ENCODE measurements at places on chromosomes 3 and 15.

GRCh38 chr3:149122721-149123578, 6.5 kb upstream of the HPS3 start:
- no peak for DNase-seq

DNA sequence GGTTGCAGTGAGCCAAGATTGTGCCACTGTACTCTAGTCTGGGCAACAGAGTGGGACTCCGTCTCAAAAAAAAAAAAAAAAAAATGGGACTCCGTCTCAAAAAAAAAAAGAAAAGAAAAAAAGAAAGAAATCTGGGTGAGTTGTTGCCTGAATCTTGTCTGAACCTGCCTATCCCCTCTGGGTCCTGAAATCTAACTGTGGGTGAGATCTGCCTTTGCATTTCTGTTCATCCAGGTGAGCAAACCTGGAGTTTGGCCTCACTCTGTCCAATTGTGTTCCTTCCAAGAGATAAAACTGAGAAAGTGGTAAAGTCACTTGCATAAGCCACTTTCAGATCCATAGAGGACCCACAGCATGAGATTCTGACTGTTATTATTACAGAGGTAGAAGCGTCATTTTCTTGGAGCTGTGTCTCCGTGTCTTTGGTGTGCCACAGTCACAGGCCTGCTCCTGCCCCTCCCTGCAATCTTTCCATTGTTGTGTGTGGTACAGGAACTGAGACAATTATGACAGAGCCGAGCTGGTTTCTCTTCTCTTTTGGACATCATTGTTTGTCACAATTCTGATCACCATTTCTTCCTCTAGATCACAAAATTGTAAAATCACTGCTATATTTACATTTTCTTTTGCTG, 235.9 kb downstream of the LPP start:
- DNase-seq = peak; percentile 50

- peak; percentile 57 for DNase-seq
These were observed 15.6 kb downstream of the TEX264 start for GRCh38 chr3:51686512-51687215.

DNA sequence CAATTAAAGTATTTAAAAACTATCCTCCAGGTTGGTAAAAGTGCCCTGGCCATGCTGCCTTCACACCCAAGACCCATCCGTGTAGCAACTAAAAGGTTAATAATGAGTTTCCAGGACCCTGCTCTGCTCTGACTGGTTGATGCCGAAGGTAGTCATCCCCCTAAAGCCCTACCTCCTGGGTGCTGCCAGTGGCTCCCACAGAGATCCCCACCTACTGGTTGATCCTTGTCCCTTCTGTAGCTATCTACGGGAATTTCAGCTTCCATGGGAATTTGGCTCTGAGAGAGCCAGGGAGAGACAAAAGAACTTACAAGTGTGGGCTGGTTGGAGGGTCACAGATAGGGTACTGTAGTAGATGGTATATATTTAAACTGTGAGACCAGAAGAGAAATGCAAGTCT, 110.6 kb upstream of the NANOGP8 start:
- DNase-seq = no peak

- DNase-seq = no peak
These were observed 46.7 kb downstream of the PARP14 start for GRCh38 chr3:122727294-122727693.

- DNase-seq = peak; percentile 86
These were observed 31.2 kb downstream of the SPATA12 start for GRCh38 chr3:57091521-57092273.

DNA sequence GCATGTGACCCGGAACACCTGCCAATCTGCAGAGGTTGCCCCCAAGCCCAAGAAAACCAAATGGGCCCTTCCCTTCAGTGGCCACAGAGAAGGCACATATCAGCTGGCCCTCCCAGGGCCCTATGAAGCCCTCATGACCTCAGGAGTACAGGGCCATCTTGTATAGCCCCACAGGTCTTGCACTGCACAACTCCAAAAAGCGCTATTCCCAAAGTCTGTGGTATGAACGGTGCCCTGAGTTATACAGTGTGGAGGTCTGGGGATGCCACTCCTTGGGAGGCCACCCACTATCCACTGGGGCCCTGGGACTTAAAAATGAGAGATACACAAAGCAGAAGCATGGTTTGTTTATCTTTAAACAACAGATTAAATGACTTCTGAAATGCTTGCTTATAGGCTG, 61.5 kb downstream of the CAPN7 start:
- no peak for DNase-seq

GRCh38 chr3:112804021-112804420, 42.6 kb downstream of the CD200R1L start:
- no peak for DNase-seq

- DNase-seq = no peak
These were observed 48.5 kb downstream of the ZDHHC19 start for GRCh38 chr3:196162679-196163078.

- peak; percentile 26 for DNase-seq
These were observed 81.6 kb upstream of the ROBO2 start for GRCh38 chr3:76958274-76958673.

DNA sequence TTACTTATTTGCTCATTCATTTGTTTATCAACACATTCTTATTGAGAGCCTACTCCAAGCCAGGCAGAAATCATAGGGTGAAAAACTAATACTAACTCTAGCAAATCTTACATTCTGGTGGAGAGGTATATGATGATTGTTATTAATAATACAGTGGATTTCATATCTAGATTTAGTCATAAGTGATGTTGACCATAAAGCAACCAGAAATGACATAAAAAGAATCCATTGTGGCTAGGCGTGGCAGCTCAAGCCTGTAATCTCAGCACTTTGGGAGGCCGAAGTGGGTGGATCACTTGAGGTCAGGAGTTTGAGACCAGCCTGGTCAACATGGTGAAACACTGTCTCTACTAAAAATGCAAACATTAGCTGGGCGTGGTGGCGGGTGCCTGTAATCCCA, 26.2 kb upstream of the IL20RB start:
- DNase-seq = no peak

- no peak for DNase-seq
These were observed at the start of gene STAB1 for GRCh38 chr3:52494886-52495495. STAB1 (plus strand) TSS chr3:52495338; CDS start chr3:52495414, 76 bp downstream.

GRCh38 chr15:73997986-73998385, 3.5 kb downstream of the PML start:
- DNase-seq = no peak

DNA sequence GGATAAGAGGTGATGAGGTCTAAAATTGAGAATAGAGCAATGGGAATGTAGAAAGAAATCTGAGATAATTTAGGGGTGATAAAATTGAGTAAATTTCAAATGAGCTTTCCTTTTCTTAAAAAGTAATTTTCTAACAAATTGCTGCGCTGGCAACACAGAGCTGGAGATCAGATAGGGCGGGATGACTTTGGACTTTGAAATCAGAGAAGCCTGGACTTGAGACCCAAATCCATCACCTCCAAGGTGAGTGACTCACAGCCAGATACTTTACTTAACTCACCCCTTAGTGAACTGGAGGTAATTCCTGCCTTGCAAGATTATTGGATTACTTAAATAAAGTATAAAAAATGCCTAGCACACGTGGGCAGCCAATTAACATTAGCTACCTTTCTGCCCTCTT, 80.8 kb downstream of the P2RY1 start:
- no peak for DNase-seq

DNA sequence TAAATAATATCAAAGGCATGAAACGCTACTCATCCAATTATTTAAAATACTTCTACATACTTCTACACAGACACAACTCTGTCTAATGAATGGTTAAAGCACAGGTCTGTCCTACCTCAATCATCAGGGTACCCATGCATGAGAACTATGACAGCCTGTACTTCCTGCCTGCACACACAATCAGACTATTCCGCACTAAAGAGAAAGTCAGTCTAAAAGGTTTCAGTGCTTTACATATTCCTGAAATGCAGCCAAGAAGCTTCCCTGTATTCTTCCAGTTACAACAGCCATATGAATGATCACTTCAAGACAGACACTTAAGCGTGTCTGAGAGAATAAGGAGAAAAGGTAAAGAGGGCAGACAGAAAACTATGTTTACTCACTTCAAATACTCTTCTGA, 58.8 kb downstream of the TUBGCP4 start:
- DNase-seq = peak; percentile 38

DNA sequence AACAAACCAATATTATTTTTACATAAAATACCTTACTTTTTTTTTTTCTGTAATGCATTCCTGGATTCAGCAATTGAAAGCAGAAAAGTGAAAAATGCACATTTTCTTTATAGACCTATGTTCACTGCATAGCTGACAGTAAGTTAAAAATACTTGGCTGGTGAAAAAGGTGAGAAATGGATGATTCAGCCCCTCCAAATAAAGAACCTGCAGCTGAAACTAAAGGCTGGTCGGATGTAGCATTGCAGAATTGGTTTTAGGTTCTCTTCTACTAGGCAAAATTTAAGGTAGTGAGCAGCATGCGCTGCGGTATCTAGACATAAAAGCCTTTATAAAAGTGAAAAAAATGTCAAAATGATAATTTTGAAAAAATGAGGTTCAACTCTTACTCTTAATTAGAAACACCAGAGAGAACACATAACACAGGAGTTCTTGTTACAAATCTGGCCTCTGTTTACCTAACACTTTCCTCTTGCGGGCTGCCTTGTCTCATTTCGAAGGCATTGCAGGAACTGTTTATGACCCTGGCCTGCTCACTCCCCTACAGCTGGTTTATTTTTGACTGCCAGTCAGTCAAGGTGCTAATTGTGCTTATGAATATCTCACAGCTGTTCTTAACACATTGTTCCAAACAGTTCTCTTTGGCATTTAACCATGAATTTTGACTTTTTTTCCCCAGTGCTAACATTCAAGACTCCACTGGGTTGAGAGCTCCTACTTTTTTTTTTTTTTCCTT, 455.4 kb upstream of the TBL1XR1 start:
- DNase-seq = peak; percentile 44

DNA sequence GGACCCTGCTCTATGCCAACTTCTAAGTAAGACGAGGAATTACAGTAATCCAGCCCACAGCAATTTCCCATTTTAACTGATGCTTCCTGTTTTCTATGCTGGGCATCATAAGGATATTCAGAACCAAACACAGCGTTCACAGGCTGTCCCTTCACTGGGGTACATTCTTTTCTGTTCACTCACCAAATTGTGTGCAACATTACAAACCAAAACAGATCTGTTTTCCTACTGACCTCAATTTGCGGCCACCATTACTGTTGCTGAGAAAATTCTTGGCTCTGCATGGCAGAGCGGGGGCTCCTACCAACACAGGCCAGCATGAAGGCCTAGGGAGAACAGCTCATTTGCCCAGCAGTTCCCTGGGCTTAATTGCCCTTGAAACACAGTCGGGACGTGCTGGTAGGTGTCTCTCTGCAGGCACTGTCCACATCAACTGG, 76.5 kb downstream of the MYO1E start:
- no peak for DNase-seq

- DNase-seq = no peak
These were observed 11.3 kb downstream of the GTPBP8 start for GRCh38 chr3:113002037-113002436.

DNA sequence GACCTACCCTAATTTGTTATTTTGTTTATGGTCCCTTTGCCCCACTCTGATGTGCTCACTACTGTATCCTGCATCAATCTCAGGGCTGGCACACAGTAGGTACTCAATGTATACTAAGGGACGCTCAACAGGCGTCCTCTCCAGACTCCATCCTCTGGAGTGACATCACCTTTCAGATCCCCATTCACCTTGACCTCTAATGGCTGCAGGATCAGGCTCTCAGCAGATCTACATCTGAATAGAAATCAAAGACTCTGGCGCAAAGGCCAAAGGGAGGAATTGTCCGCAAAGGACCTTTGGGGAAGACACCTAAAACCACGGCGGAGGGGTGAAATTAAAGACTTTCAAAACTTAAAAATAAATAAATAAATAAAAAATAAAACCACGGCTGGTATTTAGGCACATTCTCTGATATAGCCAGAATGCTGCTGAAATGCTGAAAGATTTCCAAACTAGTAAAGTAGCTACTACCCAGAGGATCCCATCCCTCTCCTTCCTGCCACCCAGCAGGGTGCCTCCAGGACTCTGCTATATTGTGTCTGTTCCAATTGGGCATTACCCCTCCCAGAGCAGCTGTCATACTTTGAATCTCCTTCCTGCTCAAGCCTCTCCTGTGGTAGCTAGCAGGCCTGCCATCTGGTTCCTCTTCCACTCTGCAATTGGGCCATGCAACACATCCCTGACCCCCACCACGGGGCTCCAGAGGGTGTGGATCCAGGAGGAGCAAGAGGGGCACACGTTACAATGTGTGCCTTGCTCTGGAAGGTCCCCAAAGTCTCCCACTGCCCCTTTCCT, 6.1 kb downstream of the SHF start:
- peak; percentile 64 for DNase-seq

GRCh38 chr15:98700519-98700918, 52.2 kb downstream of the IGF1R start:
- peak; percentile 62 for DNase-seq

DNA sequence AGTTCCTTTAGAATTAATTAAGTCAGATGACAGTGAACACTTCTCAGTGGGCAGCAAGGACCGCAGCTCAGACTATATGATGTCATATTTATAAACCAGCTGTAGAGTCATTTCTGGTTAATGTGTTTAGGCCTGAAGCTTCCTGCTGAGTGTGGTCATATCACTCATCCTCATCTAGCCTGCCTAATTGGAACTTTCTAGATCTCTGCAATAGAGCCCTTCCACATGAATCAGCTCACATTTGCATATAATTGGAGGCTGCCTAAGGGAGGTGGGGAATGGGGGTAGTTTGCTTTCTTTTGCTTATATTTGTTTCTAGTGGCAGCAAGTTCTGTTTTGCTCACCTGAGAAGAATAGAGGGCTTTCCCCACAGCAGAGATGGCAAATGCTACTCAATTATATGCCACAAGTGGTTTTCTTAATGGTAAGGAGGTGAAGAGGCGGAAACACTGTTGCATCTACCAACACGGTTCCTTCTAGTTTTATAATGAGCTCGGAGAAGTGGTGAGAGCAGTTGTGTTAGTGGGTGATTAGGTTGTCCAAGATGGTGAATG, 148.1 kb downstream of the KLHL25 start:
- no peak for DNase-seq

GRCh38 chr15:51218299-51218938, 120.0 kb downstream of the CYP19A1 start:
- peak; percentile 41 for DNase-seq

DNA sequence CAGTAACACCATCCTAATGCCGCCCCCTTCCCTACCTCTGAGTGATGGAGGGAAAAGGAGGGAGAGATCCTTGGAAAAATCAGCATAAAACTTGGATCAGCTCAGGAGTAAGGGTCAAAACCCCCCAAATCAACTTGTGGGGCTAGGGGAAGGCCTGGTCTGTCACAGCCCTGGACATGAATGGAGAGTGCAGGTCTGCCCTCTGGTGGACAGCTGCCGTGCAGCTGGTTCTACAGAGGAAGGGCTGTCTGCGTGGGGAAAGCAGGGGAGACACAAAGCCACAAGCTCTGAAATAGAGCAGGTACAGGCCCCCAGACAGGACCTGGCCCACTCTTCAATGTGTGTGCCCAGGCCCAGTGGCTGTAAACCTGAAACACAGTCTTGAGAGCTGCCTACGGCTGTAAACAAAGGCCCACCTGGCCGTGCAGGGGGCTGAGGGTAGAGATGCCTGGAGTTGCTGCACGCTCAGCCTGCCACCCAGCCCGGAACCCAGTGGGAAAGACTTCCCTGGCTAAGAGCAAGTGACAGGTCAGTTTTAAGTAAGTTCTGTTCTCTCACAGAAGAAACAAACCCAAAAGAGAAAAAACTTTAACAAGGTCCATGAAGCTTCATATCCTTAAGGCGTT, 16.4 kb downstream of the CLK3 start:
- DNase-seq = peak; percentile 75

All from tongue (tissue), 3 donors.